CD8-positive, alpha-beta memory T cell (primary cell): ENCODE measurements at places on chromosomes 2 and 18. TPM values are rescaled to one million over a fixed set of nuclear protein-coding genes. Genes with fewer than 3 reads are reported as not detected.

Gene CRACDL
- total RNA-seq = 0.22 TPM

Gene CHRND
- total RNA-seq = not detected

Gene C2orf66
- total RNA-seq = not detected

Gene C2orf78
- total RNA-seq = not detected

DNA sequence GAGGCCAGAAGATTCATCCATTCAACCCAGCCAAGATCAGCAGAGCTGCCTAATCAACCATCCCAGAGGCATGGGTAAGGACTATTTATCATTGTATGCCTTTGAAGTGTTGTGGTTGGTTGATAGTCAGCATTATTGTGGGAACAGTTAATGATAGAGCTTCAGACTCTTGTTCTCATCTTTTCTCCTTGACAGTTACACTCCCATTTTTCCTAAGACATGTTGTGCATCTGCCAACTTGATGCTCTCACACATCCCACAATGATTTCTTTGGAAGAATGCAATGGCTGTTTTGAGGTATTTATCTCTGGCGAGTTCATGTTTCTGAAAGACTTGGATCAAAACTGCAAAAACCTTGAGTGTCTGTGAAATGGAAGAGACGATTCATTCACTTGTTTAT, 55.4 kb downstream of the FASTKD2 start:
- H3K4me1 ChIP-seq = no peaks in the 10 kb centered on the region
- H3K4me3 ChIP-seq = no peak overlapping the region
- no peak for DNase-seq
- no peaks in the 10 kb centered on the region for H3K36me3 ChIP-seq

DNA sequence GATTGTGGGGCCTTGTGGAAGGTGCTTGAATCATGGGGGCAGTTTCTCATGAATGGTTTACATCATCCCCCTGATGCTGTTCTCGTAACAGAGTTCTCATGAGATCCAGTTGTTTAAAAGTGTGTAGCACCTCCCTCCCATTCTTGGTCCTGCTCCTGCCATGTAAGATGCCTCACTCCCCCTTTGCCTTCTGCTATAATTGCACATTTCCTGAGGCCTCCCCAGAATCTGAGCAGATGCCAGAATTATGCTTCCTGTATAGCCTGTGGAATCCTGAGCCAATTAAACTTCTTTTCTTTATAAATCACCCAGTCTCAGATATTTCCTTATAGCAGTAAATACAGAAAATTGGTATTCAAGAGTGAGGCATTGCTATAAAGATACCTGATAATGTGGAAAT, 15.6 kb upstream of the WDR75 start:
- no peak overlapping the region for H3K27ac ChIP-seq
- no peak overlapping the region for H3K4me3 ChIP-seq
- DNase-seq = no peak
- H3K4me1 ChIP-seq = no peaks in the 10 kb centered on the region

DNA sequence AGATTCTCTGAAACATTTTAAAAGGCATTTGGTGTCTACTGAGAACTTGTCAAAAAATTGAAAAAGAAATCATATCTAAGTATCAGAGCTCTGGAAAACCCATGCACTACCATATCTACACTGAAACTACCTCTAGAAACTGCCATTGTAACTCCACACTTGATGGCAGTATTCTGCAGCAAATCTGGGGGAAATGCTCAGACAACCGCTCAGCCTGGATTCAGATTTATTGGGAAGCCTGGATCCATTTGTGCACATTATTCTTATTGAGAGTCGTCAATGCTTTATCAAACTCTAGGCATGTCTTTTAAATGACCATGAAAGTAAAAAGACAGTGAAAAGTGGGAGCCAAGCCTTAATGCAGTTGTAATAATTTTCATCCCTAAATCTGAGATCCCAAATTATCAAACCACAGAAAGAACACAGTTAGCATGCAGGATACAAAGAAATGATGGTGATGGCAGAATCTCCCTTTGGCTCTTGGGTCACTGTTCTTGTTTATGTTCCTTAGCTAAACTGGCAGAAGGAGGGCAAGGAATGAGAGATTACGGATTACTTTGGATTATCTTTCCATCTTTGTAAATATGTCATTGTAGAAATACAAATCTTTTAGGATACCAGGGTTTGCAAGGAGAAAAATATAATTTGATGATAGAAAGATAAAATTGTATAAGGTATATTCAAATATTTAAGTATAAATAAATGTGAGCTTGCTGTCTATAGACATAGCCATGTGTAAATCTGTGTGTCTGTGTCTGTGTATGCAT, 512.1 kb upstream of the SYT4 start:
- H3K36me3 ChIP-seq = no peaks in the 10 kb centered on the region
- no peak overlapping the region for H3K4me3 ChIP-seq
- H3K4me1 ChIP-seq = no peaks in the 10 kb centered on the region

Gene LRRC30
- total RNA-seq = not detected

Gene CCDC68
- total RNA-seq = not detected

GRCh38 chr2:181250691-181251090, 206.5 kb upstream of the ITGA4 start:
- H3K27ac ChIP-seq = no peak overlapping the region
- H3K27me3 ChIP-seq = no peaks in the 10 kb centered on the region
- peaks cover 5% of the 10 kb centered on the region for H3K4me1 ChIP-seq
- DNase-seq = no peak
- no peaks in the 10 kb centered on the region for H3K36me3 ChIP-seq

- DNase-seq = no peak
- H3K27me3 ChIP-seq = no peaks in the 10 kb centered on the region
- H3K27ac ChIP-seq = no peak overlapping the region
- no peaks in the 10 kb centered on the region for H3K36me3 ChIP-seq
- no peaks in the 10 kb centered on the region for H3K4me1 ChIP-seq
Measured at GRCh38 chr18:26948703-26949102, 83.2 kb upstream of the AQP4 start.

Gene SPC25
- 24.1 TPM for total RNA-seq

GRCh38 chr2:122328816-122329215, 573.4 kb downstream of the TSN start:
- H3K36me3 ChIP-seq = no peaks in the 10 kb centered on the region
- H3K4me1 ChIP-seq = no peaks in the 10 kb centered on the region
- no peak overlapping the region for H3K27ac ChIP-seq
- no peak for DNase-seq
- no peak overlapping the region for H3K4me3 ChIP-seq
